Gastrocnemius medialis (tissue), 4 donors: ENCODE measurements at places on chromosomes 4 and X. TPM values are rescaled to one million over a fixed set of nuclear protein-coding genes. Genes with fewer than 3 reads are reported as not detected.

Gene LAMP2
- 112 TPM for total RNA-seq

DNA sequence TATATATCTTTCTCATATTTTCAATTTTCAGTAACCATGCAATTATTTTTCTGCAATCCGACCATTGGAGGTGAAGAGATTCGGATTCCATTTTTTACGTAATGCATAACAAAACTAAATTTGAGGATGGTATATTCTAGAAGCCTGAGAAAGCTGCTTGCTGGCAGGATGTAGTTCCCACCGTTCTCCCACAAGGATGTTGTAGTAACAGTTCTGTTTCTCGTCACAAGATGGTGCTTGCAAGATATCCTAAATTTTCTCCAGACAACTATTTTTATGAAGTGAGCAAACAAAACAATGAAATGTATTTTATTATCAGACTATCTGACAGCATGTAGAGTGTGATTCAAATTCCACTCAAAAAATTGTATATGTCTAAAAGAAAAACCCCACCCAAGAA, 10.7 kb downstream of the PWWP3B start:
- H3K4me1 ChIP-seq, result no peaks in the 10 kb centered on the region
- H3K4me3 ChIP-seq, result no peak overlapping the region
- DNase-seq, result no peak
- no peaks in the 10 kb centered on the region for H3K36me3 ChIP-seq
- H3K27me3 ChIP-seq, result no peaks in the 10 kb centered on the region
- H3K27ac ChIP-seq, result no peak overlapping the region

Gene CT45A1
- total RNA-seq, result not detected

DNA sequence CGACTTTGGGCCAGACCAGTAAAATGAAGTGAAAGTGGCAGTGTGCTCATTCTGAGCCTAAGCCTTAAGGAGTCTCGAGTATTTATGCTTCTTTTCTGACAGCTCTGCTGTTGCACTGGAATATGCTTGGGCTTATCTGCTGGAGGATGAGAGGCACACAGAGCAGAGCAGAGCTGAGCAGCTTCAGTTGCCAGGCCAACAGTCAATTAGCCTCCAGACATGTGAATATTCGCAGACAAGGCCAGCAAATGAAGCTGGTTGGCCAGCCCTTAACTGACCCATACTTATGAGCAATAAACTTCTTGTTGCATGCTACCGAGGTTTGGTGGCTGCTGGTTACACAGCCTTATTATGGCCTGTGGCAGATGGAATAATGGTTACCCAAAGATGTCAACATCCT, 203.0 kb upstream of the GEMIN8 start:
- no peaks in the 10 kb centered on the region for H3K36me3 ChIP-seq
- H3K4me3 ChIP-seq, result no peak overlapping the region
- no peaks in the 10 kb centered on the region for H3K4me1 ChIP-seq
- H3K27ac ChIP-seq, result no peak overlapping the region
- DNase-seq, result no peak

- no peak for DNase-seq
- H3K4me3 ChIP-seq, result no peak within 1 kb of the TSS
- H3K4me1 ChIP-seq, result no peaks in the 10 kb centered on the region
- H3K27me3 ChIP-seq, result no peaks in the 10 kb centered on the region
- H3K36me3 ChIP-seq, result no peaks in the 10 kb centered on the region
These were observed at the start of gene CPXCR1 for GRCh38 chrX:88746925-88747324. CPXCR1 (plus strand) TSS chrX:88747225; CDS start chrX:88753415, 6,190 bp downstream.

Gene GLRA2
- total RNA-seq, result not detected

Gene BST1
- total RNA-seq, result 0.26 TPM

DNA sequence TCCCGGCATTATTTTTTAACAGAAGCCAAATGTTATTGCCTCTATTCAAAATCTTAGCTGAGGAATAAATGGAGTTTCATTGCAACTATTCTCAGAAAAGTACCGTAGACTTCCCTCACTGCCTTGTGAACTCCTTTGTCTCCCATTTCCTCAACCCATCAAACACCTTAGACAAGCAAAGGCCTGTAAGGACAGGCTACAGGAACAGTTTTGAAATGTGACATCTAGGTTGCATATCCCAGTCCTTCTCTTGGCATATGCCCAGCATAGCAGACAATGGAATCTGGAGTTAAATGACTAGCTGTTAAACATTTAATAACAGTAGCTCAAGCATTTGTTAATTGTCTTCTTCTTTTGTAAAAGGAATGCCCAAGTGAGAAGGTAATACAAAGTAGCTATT, 1371.7 kb downstream of the STIM2 start:
- no peak overlapping the region for H3K27ac ChIP-seq
- H3K27me3 ChIP-seq, result no peaks in the 10 kb centered on the region
- DNase-seq, result no peak
- no peaks in the 10 kb centered on the region for H3K4me1 ChIP-seq
- H3K4me3 ChIP-seq, result no peak overlapping the region

DNA sequence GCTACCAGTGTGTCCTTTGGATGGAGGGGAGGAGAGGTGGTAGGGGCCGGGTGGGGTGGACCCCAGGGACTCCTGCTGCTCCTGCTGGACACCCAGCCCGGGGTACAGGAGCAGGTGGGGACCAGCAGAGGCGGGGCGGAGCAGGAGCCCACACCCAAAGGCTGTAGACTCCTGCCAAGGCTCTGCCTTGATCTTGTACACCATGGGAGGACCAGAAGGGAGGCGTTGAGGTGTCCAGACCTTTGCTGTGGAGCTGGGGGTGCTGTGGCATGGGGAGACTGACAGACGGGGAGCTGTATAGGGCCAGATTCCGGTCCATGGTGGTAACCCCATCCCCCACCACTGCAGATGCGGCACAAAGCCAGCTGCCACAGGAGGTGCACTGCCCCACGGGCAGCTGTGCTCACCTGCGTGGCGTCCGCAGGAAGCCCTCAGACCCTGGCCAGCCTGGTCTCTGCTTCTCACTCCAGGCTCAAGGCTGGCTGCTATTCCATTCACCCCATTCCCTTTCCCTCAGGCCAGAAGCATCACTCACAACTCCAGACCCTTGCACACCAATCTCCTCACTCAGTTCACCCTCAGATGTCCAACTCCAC, 5.0 kb upstream of the SLC26A1 start:
- H3K27me3 ChIP-seq, result peaks cover 60% of the 10 kb centered on the region
- H3K36me3 ChIP-seq, result no peaks in the 10 kb centered on the region
- no peak for DNase-seq

DNA sequence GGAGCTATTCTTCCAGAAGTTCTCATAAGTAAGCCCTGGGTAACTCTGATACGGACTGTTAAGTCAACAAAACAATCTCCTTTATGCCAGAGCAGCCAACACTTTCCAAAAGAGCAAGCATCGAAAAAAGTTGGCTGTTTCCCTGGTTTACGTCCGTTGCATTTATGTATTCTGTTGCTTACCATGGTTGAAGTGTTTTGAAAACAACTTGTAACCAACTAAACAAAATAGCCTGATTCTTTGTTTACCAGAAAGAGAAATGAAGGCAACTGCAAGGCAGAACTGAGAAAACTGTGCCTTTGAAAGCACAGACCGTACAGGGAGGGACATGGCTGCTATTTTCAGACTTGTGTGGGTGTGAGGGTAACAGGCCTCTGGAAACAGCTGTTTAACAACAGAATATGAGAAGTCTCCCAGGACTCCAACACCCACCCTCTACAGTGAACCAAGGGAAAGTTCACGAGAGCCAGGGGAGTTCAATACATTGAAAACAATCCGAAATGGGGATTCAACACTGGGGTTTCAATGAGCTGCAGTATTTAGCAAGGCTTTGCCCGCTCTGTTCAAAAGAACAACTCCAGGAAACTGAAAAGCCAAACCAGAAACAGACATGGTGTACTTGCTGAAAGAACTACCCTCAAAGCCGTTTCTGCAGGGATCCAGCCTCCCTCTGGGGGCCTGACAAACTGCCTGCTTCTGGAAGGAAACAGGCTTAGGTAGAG, 95.8 kb upstream of the EGFL6 start:
- peak overlapping the region; percentile 57 for H3K27ac ChIP-seq
- peaks cover 8% of the 10 kb centered on the region for H3K4me1 ChIP-seq
- DNase-seq, result no peak
- no peaks in the 10 kb centered on the region for H3K36me3 ChIP-seq
- H3K4me3 ChIP-seq, result no peak overlapping the region
- H3K27me3 ChIP-seq, result no peaks in the 10 kb centered on the region

GRCh38 chr4:55397520-55398321, 2.0 kb downstream of the TMEM165 start:
- H3K27ac ChIP-seq, result peak overlapping the region; percentile 83
- no peaks in the 10 kb centered on the region for H3K36me3 ChIP-seq
- H3K4me1 ChIP-seq, result peaks cover 39% of the 10 kb centered on the region
- peak overlapping the region; percentile 95 for H3K4me3 ChIP-seq

Gene GPC3
- 5.8 TPM for total RNA-seq

- no peaks in the 10 kb centered on the region for H3K36me3 ChIP-seq
- no peak for DNase-seq
- H3K4me3 ChIP-seq, result no peak overlapping the region
- no peaks in the 10 kb centered on the region for H3K27me3 ChIP-seq
- no peak overlapping the region for H3K27ac ChIP-seq
These were observed 23.8 kb upstream of the TBC1D1 start for GRCh38 chr4:37867102-37867501.

GRCh38 chr4:3349116-3349515, 56.3 kb downstream of the RGS12 start:
- H3K27me3 ChIP-seq, result no peaks in the 10 kb centered on the region
- DNase-seq, result no peak

DNA sequence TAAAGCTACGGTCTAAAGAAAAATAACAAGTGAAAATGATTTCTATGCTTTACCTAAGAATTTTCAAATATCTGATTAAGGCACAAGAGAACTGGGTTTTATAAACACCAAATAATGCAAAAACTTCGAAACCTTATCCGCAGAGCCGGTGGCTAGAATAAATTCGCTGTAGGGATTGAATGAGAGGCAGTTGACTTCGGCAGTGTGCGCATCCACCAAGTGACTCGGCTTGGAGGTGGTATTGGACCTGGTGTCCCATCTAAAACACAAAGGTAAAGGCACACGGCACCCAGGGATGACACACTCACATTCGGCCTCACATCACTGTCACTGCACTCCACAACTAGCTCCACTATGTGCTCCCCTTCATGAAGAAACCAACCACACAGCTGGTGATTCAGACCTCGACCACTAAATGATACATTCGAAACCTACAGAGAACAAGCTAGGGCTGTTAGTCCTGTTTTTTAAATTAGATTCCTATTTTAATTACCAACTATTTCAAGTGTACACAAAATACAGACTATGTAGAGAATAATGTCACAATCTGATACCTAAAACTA, 17.5 kb downstream of the RBBP7 start:
- peaks cover 3% of the 10 kb centered on the region for H3K36me3 ChIP-seq
- no peak for DNase-seq
- H3K27ac ChIP-seq, result no peak overlapping the region
- no peaks in the 10 kb centered on the region for H3K27me3 ChIP-seq

DNA sequence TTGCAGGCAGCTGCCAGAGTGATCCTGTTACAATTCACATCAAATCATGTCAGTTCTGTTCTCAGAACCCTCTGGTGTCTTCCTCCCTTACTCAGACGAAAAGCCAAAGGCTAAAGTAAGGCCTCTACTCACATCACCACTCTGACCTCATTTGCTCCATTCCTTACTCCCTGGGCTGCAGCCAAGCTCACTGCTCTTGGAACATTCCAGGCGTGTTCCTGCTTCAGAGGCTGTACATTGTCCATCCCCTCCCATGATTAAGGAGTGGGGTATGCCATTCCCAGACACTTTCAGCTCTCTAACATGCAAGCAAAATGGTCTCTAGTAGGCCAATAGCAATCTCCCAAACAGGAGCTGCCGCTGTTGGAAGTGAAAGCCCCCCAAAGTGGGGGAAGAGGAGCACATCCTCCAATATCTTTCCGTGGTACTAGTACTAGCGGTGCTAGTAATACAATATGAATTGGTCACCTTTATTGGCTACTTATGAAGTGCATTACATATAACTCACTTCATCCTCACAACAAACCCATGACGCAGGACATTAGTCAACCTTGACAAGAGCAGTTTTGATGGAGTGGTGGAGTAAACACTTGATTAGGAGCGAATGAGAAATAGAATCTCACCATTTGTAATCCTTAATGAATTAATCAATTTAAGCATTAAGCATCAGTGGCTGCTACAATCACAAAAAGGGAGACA, 15.0 kb downstream of the GAB3 start:
- H3K4me1 ChIP-seq, result peaks cover 41% of the 10 kb centered on the region
- H3K36me3 ChIP-seq, result no peaks in the 10 kb centered on the region
- no peak for DNase-seq
- no peak overlapping the region for H3K4me3 ChIP-seq

- H3K27me3 ChIP-seq, result no peaks in the 10 kb centered on the region
- no peak overlapping the region for H3K4me3 ChIP-seq
- no peak overlapping the region for H3K27ac ChIP-seq
- H3K4me1 ChIP-seq, result no peaks in the 10 kb centered on the region
- H3K36me3 ChIP-seq, result no peaks in the 10 kb centered on the region
These were observed 82.0 kb upstream of the FAM241A start for GRCh38 chr4:112063260-112063659.

Gene KLHL2
- total RNA-seq, result 7.1 TPM

DNA sequence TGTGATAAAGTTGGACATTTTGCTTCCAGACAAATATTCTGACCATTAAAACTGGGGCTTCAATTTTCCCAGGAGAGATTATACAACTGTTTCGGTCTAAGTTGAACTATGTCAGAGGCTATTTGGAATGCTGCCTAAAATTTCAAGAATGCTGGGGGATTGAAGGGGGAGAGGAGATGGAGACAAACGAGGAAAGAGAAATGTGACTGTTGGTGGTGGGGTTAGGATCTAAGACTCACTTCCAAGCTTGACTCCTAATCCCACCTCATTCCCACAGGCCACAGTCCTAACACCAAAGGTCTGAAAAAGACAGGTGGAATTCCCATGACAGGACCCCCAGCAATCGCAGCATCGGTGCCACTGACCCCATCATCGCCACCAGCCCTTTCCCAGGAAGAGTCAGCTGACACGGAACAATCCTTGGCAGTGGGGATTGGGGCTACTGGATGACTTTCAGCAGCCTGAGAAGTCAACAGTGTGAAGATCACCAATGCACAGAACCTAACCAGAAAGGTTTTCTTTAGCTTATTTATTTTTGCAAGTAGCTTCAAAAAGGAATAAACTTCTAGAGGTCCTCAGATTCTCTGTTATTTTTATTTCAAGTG, 74.0 kb upstream of the PRSS48 start:
- peak overlapping the region; percentile 51 for H3K27ac ChIP-seq
- no peak overlapping the region for H3K4me3 ChIP-seq
- peaks cover 33% of the 10 kb centered on the region for H3K4me1 ChIP-seq
- no peak for DNase-seq
- no peaks in the 10 kb centered on the region for H3K27me3 ChIP-seq

GRCh38 chr4:120616041-120616440, 306.5 kb downstream of the PRDM5 start:
- H3K4me1 ChIP-seq, result no peaks in the 10 kb centered on the region
- DNase-seq, result no peak
- H3K27ac ChIP-seq, result no peak overlapping the region

Gene SHOX
- 0.29 TPM for total RNA-seq

GRCh38 chr4:128832243-128832625, 22.7 kb downstream of the JADE1 start:
- no peaks in the 10 kb centered on the region for H3K27me3 ChIP-seq
- H3K27ac ChIP-seq, result no peak overlapping the region
- peaks cover 45% of the 10 kb centered on the region for H3K4me1 ChIP-seq
- H3K4me3 ChIP-seq, result no peak overlapping the region
- H3K36me3 ChIP-seq, result no peaks in the 10 kb centered on the region
- DNase-seq, result no peak

- H3K4me3 ChIP-seq, result no peak overlapping the region
- no peaks in the 10 kb centered on the region for H3K27me3 ChIP-seq
- peaks cover 6% of the 10 kb centered on the region for H3K4me1 ChIP-seq
- H3K27ac ChIP-seq, result no peak overlapping the region
- DNase-seq, result no peak
- H3K36me3 ChIP-seq, result no peaks in the 10 kb centered on the region
These were observed 367.6 kb downstream of the PPP3CA start for GRCh38 chr4:100979736-100980135.

Gene PSAPL1
- not detected for total RNA-seq
